GM10248 (cell line): ENCODE measurements at places on chromosomes 12 and 14.

- no peak for DNase-seq
These were observed 23.2 kb downstream of the RAP1B start for GRCh38 chr12:68633614-68634558.

DNA sequence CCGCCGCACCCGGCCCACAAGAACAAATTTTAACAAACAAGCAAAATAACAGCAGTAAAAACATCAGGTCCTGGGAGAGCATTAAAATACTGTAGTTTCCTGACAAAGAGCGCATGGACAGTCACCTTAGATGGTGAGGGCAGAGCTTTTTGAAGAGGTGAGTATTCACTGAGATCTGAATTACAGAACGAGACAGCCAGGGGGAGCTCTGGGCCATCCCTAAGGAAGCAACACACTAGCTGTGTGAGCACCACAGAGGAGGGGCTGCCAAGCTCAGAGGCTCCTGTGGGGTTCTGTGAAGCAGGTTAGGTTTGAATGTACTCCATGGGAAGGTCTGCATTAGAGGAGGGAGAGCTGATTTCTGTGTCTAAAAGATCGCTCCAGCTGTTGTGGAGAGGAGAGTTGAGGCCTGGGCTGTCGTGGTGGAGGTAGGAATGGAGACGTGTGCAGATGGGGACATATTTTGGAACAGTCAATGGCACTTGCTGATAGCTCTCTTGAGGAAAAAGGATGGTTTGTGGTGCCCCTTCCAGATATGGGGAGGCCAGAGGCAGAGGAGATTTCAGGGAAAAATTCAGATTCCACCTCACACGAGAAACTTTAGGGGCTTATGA, 72.9 kb downstream of the TRAFD1 start:
- peak; percentile 78 for DNase-seq

DNA sequence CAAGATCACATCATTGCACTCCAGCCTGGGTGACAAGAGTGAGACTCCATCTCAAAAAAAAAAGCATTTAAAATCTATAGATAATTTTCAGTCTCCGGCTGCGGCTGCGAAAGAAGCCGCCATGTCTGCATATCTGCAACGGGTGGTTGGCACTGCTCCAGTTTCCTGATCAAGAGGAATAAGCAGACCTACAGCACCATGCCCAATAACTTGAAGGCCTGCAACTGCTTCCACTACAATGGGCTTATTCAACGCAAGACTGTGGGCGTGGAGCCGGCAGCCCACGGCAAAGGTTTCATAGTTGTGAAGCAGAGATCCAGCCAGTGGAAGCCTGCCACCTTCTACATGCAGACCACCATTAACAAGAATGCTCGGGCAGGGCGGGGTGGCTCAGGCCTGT, 30.6 kb upstream of the EID3 start:
- no peak for DNase-seq

GRCh38 chr12:54412348-54412747, 6.7 kb downstream of the ITGA5 start:
- DNase-seq: no peak

GRCh38 chr12:43362910-43363694, 188.9 kb downstream of the ADAMTS20 start:
- no peak for DNase-seq

DNA sequence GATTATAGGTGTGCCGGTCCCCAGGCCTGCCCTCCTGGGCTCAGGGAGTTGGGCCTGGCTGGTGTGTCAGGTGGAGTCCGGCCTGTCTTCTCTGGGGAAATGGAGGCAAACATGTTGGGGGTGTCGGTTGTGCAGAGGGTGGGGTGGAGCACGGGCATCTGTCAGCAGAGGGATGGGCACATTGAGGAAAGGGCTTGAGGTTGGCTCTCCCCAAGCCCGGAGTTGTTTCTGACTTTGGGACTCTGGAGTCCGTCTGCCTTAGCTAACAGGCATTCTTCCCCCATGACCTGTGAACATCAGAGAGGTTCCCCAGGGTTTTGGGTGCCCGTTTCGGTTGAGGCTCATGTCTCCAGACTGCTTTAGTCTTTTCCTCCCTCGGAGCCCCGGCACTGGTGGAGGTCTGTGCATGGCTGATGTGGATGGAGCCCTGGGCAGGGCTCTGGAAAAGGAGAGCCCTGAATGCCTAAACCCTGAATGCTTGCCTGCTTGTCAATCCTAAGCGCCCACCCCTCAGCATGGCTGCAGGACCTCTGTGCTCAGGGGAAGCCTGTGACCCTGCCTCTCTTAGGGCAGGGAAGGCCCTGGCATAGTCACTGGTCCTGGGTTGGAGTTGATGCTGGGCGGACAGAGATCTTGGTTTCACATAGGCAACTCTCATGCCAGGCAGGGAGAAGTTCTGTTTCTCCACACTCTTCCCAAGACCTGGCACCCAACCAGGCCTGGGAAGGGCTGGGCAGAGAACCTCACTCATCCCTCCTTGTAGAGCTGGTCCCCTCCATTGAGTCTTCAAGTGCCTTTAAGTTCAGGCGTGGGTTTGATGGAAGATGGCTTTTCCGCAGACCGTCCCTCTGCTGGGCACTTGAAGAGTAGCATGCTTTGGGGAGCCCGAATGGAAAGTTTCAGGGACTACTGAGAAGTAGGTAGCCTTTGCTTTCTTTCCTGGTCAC, 12.9 kb downstream of the NYNRIN start:
- peak; percentile 70 for DNase-seq

DNA sequence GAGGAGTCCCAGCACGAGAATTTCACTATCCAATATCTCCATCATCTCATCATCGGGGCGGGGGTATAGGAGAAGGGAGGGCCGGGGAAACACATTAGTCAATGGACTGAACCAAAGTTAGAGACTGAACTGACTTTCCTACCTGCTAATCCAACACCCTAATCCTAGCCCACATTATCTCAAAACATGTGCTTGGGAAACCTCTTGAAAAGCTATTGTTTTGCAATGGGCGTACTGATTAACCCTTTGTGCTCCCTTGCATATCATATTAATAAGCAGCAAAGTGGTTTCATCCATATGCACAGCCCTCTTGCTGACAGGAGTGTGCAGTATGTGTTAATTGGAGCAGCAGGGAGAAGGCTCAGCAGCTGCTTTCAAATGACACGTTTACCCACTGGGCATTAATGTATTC, 125.7 kb upstream of the GRIP1 start:
- no peak for DNase-seq

DNA sequence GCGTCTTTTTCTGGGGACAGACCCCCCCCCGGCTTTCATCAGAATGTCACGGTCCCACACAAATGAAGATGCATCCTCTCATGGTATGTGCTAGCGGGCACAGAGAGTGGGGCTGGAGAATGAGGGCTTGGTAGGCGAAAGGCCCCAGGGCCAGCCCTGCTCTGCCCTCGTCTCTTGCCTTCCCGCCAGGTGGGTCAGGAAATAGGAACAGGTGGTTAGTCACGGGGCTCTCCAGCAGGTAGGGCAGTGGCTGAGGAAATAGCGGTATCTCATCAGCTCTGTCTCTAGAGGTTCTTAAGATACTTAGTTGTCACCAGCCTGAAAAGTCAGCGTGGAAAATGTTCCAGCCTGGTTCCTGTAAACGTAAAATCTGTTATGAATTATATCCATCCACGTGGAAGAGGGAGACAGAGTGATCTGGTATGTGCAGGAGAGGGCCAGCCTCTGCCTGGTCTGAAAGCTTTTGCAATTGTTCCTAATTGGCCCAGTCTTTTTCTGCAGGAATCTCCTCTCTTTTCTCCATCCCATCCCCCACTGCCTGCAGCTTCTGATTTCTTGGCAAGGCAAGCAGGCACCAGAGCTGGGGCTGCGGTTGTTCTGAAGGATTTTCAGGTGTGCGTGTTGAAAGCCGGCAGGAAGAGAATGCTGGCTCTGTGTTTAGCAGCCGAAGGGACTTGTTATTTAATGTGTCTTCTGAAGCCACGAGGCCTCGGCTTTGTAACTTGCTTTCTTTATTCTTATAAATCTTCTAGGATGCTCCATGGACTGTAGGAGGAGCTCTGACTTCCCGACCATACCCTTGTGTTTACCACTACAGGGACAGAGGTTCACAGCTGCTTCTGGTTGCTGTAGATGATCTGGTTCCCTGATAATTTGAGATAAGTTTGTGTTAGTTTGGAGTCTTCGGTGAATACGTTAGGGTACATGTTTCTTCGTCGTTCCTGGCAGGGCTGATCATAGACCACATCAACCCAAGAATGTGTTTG, 131.1 kb downstream of the CACNA1C start:
- no peak for DNase-seq

- no peak for DNase-seq
These were observed 45.0 kb upstream of the OR6J1 start for GRCh38 chr14:22689199-22689598.

GRCh38 chr12:30646821-30647220, 48.8 kb downstream of the IPO8 start:
- DNase-seq: no peak

- no peak for DNase-seq
These were observed 30.9 kb downstream of the KLRK1 start for GRCh38 chr12:10358969-10359368.

DNA sequence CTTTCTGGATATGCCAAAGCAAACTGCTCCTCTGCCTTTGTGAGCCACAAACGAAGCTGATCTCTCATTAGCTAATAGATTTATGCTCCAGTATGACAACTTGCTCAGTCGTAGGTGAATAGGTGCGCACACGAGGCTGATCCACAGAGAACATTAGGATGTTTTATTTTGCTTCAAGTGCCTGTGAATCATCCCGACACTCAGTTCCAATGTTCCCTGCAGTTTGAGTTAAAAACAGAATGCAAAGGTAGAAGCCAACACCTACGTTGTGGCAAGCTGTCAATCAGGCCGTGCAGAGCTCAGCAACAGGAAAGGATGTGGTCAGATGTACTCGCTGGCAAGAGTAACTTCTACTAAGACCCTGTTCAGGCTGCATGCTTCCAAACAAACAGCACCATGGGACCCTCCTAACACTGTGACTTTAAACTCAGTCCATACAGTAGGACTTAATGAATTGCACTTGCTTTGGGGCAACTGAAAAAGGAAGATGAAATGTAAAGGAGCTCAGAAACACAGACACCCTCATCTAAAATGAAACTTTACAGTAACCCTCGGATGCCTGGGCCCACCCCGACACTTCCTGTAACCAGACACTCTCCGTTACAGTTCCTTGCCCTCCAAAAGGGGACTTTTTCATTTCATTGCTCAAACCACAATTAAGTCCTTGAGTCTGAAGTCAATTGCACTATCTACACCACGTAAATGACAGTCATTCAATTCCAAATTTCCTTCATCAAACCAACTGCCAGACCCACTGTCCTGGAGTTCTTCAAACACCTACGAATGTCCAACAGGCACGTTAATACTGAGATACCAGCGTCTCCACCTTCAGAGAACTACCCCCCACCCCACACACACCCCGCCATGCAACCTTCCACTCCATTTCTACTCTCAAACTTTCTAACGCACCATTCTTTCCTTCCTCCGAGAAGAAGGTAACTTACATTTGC, 1.6 kb downstream of the CCDC88C start:
- DNase-seq: peak; percentile 79

GRCh38 chr12:585062-586061, 77.9 kb downstream of the NINJ2 start:
- no peak for DNase-seq

DNA sequence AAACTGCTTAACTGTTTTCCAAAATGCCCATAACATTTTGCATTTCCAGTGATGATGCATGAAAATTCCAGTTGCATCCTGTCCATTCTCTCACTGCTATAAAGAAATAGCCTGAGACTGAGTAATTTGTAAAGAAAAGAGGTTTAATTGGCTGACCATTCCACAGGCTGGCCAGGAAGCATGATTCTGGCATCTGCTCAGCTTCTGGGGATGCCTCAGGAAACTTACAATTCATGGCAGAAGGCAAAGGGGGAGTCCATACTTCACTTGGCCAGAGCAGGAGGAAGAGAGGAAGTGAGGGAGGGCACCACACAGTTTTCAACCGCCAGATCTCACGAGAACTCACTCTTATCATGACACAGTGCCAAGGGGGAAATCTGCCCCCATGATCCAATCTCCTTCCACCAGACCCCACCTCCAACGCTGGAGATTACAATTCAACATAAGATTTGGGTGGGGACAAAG, 18.2 kb upstream of the CLEC2D start:
- no peak for DNase-seq

- no peak for DNase-seq
These were observed 56.2 kb downstream of the SDR9C7 start for GRCh38 chr12:56878010-56878339.

- DNase-seq: no peak
These were observed 72.9 kb downstream of the LMNTD1 start for GRCh38 chr12:25480145-25480544.

DNA sequence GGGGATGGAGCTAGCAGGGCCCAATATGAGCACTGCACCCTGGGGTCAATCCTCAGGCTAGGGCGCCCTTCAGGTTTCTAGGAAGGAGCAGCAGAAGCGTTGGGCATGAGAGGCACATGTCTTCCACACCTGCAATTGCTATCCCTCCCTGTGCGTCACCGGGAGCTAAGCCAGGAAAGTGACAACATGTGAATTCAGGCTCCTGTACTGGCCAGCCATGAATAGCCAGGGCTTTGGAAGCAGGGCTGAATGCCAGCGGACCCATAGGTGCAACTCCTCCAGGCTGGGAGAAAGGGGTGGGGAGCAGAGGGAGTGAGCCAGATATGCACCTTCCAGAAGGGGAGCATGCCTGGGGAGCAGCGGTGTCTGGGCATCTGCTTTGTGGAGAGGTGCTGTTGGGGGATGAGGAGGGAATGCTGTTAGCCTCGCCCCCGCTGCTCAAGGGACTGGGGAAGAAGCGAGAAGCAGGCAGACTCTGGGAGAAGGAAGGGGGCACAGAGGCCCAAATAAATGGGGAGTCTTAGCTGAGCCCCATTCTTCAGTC, 6.1 kb downstream of the HOXC5 start:
- DNase-seq: no peak

DNA sequence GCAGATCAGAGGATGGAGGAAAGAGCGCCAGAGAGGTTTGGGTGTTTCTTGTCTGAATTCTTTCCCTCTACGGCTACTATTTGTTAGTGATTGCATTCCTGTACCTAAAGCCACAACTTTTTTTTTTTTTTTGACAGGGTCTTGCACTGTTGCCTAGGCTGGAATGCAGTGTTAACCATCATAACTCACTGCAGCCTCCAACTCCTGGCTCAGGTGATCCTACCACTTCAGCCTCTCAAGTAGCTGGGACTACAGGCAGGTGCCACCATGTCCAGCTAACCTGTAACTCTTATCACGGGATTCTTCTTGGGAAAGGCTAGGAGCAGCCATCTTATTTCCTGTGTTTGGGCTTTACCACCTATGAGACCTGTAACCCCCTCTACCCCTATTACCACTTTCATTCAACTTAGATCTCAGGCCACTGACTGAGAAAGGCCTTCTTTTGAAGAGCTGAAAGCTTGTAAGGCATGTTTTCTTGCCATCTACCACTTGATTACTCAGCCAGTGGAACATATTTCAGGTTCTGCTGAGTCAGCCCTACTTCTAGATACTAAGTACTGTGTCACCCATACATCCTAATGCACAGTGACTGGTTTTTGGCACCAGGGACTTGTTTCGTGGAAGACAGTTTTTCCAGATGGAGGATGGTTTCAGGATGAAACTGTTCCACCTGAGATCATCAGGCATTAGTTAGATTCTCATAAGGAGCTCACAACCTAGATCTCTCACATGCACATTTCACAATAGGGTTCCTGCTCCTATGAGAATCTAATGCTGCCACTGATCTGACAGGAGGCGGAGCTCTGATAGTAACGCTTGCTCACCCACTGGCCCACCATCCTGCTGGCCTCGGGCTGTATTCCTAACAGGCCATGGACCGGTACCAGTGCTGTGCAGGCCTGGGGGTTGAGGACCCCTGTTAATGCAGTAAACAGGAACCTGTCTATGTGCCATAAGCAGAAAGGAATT, 6.9 kb downstream of the VEZT start:
- DNase-seq: no peak
